ENCODE measurements at places on chromosomes 2 and 18.

DNA sequence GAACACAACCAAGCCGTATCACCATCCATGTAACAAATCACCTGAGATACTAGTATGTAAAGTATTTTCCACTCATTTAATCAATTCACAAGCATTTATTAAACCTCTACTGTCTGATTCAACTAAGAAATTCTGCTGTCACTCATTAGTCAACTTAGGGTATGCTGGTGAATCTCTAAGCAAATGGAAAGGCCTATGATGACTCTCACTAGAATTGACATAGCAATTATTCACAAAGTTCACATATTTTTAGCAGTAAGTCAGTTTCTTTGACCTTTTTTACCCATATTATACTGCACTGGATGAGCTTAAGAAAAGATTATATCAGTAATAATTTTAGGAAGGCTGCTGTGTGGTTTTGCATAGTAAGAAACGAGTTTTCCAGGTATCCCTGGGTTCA, 130.1 kb downstream of the SLC8A1 start:
- no peak for DNase-seq

DNA sequence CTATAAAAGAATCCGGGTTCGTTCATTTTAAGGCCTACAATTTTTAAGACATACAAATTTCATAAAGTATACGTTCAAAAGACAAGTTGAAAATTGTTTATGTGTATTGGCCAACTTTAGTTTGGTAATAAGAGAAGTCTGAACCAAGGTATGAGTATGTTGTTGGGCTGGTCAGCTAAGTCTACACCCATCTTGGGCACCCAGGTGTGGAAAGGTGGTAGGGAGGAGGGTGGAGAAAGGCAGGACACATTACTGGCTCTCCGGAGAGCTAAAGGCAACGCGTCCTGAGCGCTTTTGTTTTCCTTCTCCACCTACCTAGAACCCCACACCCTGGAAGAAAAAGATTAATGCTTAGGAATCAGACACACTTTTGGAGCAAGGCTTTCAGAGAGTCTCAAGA, 899 bp upstream of the PELI1 start:
- DNase-seq, result no peak

DNA sequence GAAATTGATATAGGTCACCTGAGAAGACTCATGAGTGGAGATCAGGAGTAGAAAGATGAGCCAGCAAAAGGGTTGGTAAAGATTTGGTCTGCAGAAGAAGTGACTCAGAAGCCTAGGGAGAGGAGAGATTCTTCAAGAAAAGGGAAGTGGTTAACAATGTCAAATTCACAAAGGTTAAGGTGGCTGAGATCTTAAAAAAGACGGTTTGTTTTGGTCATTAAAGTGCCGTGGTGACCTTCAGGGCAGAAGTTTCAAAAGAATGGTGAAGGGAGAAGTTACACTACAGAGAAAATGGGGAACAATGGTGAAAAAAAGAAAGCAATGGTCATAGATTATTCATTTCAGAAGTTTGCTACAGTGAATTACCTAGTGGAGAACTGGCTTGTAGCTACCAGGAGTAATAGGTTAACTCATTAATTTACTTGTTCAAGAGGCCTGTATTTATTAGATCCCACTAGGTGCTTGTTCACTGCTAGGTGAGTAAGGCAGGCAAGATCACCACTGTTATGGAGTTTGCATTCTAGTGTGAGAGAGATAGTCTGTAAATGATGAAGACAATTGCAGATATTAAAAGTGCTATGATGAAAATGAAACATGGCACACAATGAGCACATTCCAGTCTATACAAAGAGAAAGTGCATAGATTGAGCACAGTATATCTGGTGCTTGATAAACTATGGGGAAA, 43.0 kb downstream of the FBXO48 start:
- peak; percentile 65 for DNase-seq

GRCh38 chr2:119637371-119637770, 41.6 kb upstream of the TMEM177 start:
- no peak for DNase-seq

DNA sequence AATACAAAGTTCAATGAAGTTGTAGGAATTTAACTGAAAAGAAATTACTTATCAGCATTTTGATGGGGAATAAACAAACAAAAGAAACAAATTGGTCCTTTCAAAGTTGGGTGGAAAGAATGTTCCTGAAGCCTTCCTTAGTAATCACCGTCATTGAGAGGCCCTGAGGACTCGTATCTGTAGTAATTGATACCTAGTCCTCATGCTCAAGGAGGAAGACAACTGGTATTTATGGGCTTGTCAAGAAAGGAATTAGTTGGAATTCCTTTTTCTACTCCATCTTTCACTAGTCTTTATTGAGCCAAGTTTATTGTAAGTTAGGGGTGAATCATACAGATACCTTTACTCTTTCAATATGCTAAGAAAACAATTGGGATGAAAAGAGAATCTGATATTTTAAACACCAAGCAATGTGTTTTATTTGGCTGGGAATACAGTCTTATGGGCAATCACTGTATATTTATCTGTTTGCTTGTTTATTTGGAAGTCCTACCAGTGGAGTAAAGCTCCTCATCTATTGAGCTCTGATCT, 324.8 kb downstream of the ARHGAP15 start:
- DNase-seq, result no peak

GRCh38 chr2:119455066-119455718, 23.5 kb downstream of the TMEM37 start:
- no peak for DNase-seq

DNA sequence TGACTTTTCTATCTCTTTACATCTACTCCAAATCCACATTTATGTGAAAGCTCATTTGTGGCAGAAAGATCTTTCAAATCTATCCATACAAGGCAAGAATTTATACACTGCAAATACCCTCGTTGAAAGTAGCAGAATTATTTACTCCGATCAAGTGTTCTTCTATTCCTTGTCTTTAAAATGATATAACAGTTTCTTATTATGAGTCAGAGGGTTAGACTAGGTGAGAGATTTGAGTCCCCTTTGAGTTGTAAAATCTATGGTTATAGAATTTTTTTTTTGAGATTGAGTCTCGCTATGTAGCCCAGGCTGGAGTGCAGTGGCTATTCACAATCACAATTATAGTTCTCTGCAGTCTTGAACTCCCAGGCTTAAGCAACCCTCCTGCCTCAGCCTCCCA, 5.6 kb upstream of the GREB1 start:
- DNase-seq, result no peak

- no peak for DNase-seq
These were observed 79.3 kb downstream of the CEP192 start for GRCh38 chr18:13070460-13070859.

GRCh38 chr18:3511980-3512379, 62.0 kb downstream of the TGIF1 start:
- DNase-seq, result peak; percentile 82

- DNase-seq, result no peak
These were observed 38.0 kb downstream of the PPP3R1 start for GRCh38 chr2:68214381-68214780.

- no peak for DNase-seq
These were observed 66.3 kb downstream of the EIF5B start for GRCh38 chr2:99403524-99403923.

GRCh38 chr18:57980573-57981307, 63.3 kb upstream of the NEDD4L start:
- DNase-seq, result no peak

DNA sequence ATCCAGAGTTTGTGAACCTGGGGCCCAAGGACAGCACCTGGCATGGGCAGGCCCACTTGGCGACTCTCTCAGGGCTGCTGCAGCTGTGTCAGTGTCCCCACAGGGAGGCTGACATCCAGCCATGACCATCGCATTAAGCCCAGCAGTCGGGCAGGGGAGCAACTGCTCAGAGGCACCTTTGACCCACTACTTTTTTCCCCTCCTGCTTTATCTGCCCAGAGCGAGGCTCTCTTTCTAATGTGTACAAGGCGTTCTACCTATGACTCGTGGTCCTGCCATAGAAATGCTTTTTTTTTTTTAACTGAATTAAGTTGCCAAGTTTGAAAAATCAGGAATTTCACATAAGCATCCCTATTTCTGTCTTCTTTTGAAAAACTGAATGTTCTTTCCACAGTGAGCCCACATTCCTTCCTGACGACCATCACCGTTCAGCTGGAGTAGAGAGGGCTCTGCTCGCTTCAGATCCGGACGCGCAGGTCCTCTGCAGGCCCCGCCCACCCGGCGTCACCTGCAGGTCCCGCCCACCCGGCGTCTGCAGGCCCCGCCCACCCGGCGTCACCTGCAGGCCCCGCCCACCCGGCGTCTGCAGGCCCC, 403 bp upstream of the CLUL1 start:
- no peak for DNase-seq

DNA sequence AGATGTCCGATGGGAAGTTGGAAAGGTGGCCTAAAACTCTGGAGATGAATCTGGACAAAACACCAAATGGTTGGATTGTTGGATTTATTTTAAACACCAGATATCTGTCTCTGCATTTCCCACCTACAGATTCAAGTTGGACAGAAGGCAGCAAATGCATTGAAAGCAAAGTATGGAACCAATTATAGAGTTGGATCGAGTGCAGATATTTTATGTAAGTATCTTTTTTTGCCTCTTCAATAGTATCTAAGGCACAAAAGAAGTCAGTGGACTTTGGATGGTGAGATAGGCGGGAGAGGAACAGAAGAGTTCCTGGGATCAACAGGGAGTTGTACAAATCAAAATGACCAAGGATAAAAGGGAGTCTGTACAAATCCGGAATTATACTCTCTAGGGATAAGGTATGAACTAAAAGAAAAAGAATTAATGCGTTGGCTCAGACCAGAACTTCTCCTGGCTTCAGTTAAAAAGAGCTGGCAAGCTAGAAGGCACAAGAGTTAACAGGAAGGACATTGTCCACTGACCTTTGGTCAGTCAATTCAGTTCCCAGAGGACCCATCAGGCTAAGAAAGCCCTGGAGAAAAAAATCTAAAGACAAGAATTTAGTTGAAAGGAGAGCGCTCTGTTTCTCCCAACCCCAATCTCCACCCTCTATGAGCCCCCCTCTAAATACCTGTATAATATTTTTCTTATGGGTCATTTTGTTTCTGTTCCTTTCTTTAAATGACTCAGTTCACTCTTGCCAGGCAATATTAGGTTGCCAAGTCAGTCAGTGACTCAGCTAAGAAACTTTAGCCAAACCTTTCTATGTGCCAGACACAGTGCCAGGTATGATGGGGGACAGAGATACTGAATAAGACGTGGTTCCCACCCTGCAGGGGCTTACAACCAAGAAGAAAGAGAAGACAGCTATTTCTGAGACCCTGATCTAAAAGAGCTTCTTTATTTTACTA, 29.1 kb downstream of the CPO start:
- no peak for DNase-seq

GRCh38 chr2:72993147-72993932, 76.0 kb downstream of the EMX1 start:
- no peak for DNase-seq

GRCh38 chr18:48222118-48222517, 187.1 kb downstream of the ZBTB7C start:
- DNase-seq, result no peak

DNA sequence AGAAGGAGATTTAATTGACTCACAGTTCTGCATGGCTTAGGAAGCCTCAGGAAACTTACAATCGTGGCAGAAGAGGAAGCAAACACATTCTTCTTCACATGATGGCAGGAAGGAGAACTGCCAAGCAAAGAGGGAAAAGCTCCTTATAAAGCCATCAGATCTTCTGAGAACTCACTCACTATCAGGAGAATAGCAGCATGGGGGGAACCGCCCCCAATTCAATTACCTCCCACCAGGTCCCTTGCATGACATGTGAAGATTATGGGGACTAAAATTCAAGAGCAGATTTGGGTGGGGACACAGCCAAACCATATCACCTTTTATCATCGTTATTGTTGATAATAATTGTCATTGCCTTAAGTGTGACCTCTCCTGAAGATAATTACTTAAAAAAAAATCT, 197.9 kb upstream of the SLC14A2 start:
- no peak for DNase-seq

GRCh38 chr18:79609841-79610281, 69.7 kb upstream of the CTDP1 start:
- no peak for DNase-seq

DNA sequence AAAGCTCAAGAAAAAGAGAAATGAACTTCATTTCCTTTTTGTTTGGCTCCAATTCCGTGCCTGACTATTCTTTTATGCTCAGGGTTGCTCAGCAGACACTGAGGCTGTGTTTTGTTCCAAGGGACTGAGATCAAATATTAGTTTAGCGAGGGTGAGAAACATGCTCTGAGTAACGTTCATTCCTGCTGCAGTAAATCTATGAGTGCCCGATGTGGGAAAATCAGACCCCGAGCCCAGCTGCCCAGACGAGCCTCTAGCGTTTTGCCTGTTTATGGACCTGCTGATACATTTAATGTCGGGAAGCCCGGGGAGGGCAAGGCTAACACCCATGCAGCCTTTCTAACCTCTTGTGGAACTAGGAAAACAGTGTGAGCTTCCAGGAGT, 119.2 kb downstream of the VAPA start:
- no peak for DNase-seq

DNA sequence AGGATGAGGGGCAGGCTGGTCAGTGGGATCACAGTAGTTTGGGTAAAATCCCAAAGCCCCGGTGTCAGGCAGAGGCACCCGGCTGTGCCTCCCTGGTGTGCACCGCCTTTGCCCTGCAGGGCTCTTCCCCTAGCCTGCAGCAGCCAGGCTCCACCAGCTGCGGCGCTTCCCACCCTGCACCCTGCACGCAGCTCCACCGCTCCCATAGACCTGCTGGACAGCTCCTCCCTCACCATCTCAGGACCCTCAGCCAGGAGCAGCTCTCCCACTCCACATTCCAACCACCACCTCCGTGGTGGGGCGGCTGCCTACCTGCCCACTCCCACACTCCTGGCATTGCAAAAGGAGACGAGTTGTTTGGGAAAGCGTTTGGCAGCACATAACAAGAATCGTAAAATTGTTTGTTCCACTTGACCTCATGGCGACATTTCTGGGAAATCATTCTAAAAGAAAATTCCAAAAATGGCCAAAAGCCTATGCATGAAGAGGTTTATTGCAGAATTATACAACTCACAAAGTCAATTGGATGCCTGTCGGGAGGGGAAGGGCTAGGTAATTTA, 287.4 kb upstream of the HDAC4 start:
- DNase-seq, result no peak

- DNase-seq, result no peak
These were observed 2.9 kb upstream of the EN1 start for GRCh38 chr2:118850168-118850900.

DNA sequence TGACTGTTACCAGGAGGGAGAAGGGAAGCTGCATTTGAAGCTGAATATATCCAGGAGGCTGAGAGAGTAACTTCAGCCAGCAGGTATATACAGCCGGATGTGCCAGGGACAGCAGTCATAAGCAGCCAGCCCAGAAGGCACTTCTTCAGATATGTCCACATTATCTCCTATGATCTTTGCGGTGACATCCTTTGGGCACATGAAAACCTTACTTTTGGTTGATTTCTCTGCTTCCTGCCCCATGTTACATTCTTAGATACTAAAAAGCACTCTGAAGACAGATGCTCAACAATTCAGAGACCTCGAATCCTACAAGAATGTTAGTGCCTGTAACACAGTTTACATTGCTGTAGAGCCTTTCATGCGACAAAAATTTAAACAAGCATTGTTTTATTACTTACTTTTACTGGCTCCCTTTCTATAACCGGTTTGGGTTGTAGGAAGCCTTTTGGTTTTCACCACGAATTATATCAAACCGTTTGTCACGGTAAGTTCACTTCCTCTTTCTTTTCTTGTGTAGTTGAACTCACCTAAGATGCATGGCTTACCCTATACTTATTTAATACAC, 50.3 kb upstream of the TLK1 start:
- DNase-seq, result peak; percentile 29

- no peak for DNase-seq
These were observed 137.6 kb downstream of the MYO1B start for GRCh38 chr2:191382801-191383200.

All from CD8-positive, alpha-beta T cell (primary cell).